ENCODE measurements at places on chromosomes 6 and 20.

- DNase-seq: no peak
Observed at GRCh38 chr6:95240514-95240913, 336.8 kb upstream of the MANEA start.

GRCh38 chr6:158759966-158760617 is 59.1 kb downstream of the EZR start:
- DNase-seq: no peak

DNA sequence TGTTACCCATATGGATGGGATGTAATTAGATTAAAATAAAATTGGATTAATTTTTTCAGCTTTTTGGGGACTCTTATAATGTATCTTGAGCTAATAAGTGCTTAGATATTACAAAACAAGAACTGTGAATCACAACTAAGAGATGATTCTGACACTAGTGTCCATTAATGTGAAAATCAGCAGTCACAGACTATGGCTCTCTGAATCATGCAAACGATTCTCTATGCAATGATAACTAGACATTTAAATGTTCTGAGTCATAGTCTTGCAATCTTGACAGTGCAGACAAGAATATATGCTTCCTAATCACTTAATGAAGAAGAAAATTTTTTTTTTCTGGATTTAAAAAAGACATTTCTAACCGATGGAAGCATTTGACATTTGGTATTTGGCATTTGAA is 82.2 kb upstream of the OPRM1 start:
- no peak for DNase-seq

DNA sequence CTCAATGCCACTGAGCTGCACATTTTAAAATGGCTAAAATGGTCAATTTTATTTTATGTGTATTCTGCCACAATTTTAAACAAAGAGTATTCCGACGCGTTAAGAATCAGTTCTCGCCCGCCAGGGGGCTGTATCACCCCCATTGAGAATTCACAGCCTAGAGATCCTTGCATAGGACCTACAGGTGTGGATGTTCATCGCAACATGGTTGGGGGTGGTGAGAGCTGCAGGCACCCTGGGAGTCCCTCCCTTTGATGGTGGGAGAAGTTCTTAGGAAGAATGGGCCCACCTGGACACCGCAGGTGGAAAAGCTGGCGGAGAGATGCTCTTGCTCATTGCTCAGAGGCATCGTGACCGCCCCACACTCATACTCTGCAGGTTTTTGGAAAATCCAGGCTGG is 63.5 kb downstream of the SLC2A10 start:
- no peak for DNase-seq

DNA sequence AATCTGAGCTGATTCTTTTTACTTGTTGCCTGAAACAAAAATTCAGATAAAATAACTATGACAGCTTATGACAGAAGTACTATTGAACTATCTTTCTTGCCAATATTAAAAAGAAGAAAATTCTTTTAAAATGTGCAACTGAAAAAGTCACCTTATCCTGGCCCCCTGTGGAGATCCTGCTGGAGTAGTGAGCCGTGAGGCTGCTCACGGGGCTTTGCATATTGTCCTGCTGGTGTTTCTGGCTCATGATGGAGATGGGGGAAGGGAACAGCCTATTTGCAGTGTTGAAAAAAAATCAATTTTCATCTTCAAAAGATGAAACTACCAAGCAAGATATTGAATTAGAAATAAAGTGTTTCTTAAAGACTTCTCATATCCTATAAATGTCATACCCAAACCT is 216.0 kb downstream of the SAMD5 start:
- no peak for DNase-seq

- no peak for DNase-seq
Observed at GRCh38 chr6:73636048-73636447, 17.7 kb downstream of the SLC17A5 start.

DNA sequence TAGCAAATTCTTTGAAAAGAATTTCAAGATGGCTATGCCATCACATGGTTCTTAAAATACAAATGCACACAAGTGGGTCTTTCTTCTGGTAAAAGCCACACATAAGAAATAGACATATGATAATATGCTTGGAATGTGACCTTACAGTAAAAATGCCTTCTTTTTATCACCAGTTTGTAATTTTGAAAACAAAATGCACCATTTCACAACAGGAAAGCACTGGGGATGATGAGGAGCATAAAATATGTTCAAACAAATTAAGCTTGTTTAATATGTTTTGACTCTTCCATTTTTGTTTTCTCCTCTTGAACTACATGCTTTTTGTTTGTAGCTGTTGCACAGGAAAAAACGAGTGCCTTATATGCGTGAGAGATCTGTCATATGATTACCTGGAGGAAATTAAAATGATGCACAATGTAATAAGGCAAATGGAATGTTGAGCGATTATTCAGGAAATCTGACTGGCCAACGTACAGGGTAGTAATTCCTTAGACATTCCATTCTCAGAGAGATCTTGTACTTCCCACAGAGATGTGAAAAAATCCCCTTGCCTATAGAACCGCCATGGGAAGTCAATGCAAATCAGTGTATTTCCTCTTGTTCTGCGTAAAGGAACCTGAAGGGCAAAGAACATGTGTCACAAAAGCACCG is 911.6 kb downstream of the TFAP2A start:
- no peak for DNase-seq

DNA sequence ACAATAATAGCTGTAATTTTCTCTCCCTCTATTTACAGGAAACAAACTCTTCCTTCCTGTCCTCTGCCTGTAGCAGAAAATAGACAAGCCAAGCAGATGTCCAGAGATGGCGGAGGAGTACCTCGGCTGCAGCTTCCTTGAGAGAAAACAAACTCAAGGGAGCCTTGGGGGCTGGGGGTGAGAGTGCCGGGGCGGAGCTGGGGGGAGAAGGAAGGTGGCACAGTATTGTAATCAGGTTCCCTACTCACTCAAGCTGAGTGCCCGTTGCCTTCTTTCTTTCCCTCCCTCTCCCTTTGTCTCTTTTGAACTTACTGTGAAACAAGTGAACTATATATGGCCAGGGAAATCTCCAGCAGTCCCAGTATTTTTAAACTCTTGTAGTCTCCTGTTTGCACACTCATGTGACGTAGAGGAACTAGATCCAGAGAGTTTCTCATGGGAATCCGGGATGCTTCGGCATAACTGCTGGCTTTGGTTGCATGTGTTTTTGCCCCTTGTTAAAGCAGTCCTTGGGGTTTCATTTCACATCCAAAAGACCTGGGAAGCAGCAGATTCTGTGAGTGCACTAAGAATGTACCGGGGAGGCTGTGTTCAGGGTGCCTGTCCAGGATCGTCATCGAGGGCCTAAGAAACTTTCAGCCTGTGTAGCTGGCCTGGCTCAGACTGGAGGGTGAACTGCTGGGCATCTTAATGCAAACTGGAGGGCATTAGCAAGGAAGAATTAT is 44.6 kb upstream of the HDDC2 start:
- DNase-seq: no peak

GRCh38 chr6:165986311-165986913 is 181.2 kb downstream of the TBXT start:
- no peak for DNase-seq

DNA sequence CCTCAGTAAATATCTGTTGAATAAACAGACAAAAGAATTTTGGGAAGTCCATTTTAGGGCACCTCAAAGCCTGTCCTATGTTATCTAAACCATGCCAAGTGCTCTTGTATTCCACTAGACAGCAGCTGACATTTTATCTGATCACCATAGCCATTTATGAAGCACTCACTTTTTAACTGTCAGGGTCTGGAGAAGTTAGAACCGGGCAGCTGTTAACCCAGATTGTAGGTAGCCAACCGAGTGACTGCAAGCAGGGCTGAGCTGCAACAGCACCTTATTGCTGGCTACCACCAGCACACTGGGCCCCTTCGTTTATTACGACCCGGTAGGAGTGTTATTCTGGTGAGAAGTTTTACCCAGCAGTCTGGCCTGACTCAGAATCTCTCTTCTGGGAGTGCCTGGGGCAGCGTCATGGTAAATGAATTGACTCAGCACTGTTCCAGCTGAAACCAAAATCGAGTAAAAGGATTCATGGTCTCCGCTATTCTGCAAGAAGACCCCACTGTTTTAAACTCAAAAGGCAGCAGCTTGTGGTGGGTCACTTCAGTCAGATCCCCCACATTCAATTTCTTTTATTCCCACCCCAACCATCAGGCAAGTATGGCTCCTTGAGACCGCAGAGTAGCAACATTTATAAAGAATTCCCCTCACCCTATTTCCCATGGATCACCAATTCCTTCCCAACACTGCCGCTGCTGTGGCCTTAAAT is 1.7 kb downstream of the UBE2V1 start:
- no peak for DNase-seq

DNA sequence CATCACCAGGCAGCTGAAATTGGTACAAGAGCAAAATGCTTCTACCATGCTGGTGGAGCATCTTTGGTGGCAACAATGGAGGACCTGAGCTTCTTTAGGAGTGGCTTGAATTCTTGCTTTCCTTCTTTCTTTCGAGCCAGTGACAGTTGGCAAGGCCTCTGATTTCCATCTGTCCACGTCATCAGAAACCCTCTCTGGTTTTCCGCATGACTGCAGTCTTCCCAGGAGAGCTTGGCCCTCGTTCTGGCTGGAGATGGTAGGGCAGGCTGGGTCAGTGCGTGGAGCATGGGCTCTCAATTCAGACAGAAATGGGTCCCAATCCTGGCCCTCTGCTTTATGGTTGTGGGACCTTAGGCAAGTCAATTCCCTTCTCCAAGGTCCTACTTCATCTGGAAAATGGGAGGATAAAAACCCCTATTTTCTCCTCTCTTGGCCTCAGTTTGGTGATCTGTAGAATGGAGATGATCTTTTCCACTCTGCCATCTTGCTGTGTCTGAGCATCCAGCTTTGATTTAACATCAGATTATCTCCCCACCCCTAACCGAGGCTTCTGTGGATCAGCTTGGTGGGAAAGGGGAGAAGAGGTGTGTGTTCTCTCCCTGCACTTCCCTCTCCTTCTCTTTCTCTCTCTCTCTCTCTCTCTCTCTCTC is 3.6 kb upstream of the BPIFB1 start:
- DNase-seq: no peak

- no peak for DNase-seq
Observed at GRCh38 chr6:313087-313486, 20.8 kb downstream of the DUSP22 start.

GRCh38 chr6:170314983-170315382 is 8.4 kb downstream of the FAM120B start:
- no peak for DNase-seq

DNA sequence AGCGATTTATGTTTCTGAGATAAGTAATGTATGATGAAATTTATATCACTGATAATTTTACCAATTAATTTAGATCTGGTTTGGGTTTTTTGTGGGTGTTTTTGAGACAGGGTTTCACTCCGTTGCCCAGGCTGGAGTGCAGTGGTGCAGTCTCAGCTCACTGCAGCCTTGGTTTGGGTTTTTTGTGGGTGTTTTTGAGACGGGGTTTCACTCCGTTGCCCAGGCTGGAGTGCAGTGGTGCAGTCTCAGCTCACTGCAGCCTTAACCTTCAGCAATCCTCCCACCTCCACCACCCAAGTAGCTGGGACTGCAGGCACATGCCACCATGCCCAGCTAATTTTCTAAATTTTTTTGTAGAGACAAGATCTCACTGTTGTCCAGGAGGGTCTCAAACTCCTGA is 13.0 kb downstream of the MRS2 start:
- DNase-seq: no peak

DNA sequence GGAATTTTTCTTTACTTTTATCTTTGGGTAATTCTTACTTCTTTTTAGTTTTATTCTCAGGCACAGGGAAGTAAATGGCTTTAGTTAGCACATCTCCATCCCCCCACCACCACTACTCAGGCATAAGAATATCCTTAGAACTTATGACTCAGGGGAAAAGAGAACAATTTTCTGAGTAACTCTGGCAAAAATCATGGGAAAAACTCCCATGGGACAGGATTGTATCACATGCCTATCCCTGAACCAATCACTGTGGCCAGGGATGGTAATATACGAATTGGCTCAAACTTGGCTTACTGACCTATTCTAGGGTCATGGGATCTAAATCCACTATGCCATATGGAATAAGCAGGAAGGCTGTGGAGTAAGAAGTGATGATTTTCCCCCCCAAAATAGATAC is 339.1 kb downstream of the BTBD3 start:
- no peak for DNase-seq

GRCh38 chr6:157905590-157906342 is 75.9 kb upstream of the SYNJ2 start:
- no peak for DNase-seq

DNA sequence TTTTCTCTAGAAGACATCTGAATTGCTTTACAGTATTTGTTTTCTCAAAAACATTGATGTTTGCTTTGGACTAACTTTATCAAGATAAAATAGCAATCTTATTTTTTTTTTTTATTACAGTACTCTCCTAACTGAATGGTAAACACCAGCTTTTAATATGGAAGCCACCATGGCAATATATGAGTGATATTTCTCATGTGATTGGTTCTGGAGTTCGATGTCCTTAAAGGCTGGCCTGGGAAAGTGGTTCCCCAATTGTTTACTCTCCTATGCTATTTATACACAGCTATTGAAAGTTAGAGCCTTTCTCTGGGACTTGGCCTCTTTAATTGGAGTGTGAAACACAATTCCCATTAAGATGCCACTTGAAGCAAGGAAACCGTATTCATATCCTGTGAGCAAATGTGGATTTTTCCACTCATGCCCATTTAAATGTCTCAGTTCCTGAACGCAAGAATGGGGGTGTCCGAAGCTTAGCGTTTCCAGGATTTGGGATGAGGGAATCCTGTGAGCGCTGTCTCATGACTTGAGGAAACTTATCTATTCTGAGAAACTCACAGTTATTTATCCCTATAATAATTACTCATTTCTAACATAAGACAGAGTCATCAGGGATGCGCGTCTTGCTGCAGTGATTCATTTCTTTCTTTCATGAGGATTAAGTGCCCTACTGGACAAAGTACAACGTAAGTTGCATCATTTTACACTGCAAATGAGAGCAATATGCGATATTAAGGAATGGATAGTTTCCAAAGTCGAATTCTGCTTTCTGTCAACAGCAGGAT is 143.3 kb upstream of the PREP start:
- no peak for DNase-seq

DNA sequence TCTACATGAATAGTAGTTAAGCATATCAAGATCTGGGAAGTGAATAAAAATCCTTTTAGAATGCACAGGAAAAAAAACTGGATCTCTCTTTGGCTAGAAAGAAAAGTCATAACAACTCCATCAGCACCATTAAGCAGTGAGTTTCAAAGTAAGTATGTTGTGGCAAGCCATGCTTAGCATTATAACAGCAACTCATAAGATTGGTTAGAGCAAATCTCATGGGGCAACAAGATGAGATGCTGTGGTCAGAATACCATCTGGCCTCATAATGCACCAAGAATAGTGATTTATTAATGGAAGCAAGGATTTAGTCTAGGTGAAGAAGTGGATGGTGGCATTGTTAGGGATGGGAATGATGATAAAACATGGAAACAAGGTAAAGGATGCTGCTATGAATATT is 159.4 kb downstream of the PHF3 start:
- DNase-seq: no peak

GRCh38 chr6:5481033-5481432 is 219.7 kb downstream of the FARS2 start:
- no peak for DNase-seq

DNA sequence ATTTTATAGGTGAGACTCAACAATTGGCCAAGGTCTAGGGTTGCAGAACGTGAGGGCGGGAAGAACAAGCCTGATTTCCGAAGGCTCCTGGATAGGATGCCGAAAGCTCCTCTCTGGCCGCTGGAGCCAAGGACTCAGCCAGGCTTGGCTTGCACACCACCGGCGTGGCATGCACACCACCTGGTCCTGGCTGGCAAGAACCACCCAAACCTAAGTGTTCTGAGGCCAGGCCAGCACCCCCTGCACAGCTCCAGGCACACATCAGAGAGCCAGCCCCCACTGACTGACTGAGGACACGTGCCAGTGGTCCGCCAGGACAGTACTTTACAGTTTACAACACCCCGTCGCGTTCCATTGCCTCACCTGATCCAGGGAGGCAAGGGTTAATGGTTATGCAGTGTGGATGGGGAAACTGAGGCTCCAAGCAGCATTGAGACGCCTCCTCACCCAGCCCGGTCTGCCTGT is 414 bp downstream of the TGM2 start:
- DNase-seq: no peak
